ENCODE measurements at places on chromosomes 2 and 18.

- no peak for DNase-seq
These were observed 133.7 kb downstream of the COMMD1 start for GRCh38 chr2:62038975-62039771.

- no peak for DNase-seq
These were observed 321.4 kb downstream of the AFF3 start for GRCh38 chr2:99821039-99821438.

DNA sequence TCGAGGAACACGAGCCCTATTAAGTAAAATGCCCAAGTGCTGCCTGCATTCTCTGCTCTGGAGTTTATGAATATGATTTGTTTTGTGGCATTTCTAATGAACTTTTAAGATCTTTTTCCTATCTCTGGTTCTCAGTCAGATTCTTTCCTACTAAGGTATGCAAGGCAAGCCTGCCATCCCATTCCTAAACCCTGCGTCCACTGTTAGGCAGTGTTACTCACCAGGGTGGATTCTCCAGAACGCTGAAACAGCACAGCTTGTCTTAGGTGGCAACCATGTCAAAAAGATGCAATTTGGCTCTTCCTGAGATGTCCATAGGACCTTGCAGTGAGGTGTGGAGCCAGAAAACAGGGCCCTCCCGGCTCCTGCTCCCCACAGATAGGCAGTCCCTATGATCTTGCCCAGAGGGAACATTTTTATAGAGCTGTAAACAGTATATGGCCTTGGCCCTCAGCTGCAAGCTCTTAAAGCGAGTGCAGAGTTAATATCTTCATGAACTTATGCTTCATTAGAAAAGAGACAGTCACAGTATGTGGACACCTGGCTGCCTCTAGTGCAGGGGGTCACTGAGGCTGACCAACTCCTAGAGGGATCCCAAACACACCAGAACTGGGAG lies 84.4 kb downstream of the TPGS2 start:
- DNase-seq: no peak

DNA sequence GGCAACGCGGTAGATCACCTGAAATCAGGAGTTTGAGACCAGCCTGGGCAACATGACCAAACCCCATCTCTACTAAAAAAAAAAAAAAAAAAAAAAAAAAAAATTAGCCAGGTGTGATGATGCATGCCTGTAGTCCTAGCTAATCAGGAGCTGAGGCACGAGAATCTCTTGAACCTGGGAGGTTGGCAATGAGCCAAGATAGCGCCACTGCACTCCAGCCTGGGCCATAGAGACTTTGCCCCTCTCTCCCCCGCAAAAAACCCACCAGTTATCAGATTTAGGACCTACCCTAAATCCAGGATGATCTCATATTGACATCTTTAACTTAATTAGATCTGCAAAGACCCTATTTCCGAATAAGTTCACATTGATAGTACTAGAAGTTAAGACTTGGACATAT lies 29.2 kb upstream of the LDAH start:
- no peak for DNase-seq

- no peak for DNase-seq
These were observed 18.8 kb downstream of the GPC1 start for GRCh38 chr2:240454106-240454901.

- DNase-seq: no peak
These were observed 755.5 kb downstream of the RNF144A start for GRCh38 chr2:7672685-7673071.

DNA sequence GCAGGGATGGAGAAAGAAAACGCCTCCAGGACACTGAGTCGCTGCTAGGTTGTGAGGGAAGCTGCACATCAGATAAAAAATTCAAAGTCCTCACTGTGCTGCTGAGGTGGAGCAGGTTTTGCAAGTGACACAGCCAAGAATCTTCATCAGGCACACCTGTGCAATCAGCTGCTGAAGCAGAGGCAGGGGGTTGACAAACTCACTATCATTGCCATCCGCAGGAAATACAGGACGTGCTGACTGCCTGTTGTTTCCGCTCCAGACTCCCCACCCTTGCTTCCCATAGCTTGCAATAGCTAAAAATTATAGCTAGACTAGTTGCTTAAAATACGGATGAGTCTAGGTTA lies 147.8 kb upstream of the FHL2 start:
- DNase-seq: no peak

DNA sequence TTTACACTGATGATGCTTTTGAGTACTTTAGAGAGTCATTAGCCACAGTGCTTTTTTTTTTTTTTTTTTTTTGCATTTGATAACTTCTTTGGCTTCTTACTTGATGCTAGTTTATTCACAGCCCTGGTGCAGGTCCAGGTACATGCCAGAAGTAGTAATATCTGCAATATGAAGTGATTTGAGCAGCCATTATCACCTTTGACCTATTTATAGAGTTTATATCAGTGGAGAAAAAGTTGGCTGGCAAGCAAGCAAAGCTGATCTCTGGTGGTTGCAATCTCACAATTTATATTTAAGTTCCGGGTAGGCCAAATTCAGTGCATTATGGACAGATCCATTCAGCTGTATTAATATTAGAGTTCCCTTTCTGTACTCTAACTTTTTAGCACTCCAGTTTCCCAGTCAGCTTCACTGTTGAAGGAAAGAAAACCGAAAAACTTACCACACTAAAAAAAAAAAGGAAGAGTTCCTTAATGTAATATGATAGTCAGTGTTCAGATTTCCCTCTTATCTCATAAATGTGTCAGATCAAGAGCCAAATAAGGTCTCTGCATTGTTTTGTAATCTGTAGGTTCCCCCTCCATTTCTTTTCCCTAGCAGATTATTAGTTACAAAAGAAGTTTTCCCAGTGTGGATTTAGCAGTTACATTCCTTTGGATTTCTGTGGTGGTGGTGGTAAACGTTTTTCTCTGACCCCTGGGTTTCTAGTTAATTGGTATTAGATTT lies 78.6 kb downstream of the HAUS1 start:
- DNase-seq: no peak

DNA sequence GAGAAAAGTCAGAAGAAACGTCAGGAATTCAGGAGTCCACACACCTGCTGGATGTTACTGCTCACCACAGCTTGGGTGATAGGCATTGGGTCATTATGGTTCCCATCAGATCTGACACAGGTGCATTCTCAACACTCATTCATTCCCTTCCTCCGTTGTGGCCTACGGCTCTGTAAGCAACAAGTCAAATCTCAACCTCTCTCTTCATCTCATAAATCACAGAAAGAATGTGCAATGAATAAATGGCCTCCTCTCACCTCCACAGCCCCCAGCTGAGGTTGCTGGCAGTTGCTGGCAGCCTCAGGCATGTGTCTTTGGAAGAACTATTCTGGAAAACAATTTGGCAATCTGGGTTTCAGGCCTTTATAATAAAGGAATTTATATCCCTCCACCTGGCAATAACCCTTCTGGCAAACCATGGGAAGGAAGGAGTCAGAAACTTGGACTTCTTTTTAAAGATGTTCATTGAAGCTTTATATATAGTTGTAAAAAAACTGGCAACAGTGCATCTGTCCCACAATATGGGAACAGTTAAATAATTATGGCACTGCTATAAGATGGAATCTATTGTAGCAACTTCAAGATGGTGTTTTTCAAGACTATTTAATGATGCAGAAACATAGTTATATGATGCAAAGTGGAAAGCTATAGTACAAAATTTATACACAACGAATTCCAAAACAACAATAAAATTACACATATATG lies 175.4 kb downstream of the ANAPC1 start:
- no peak for DNase-seq

GRCh38 chr2:241272303-241273209 lies 42.9 kb downstream of the HDLBP start:
- DNase-seq: peak; percentile 69

GRCh38 chr2:213036836-213037235 lies 114.6 kb downstream of the IKZF2 start:
- no peak for DNase-seq

GRCh38 chr2:105675841-105676240 lies 68.9 kb upstream of the NCK2 start:
- no peak for DNase-seq

DNA sequence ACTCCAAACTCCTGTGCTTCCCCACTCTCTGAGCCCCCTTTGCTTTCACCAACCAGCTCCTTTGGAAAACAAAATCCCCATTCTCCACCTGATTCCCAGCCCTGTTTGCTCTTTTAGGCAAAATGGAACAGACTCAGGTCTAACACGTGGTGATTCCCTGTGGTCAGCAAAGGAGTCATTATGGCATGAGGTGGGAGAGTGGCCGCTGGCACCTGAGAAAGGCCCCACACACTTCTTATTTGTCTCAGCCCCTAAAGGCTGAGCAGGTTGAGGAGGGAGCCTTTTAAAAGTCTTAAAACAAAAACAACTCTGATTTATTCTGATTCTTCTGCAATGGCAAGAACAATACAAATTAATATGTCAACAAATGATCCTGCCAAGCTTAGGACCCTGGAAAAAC lies 401.2 kb downstream of the TNS1 start:
- no peak for DNase-seq
